HCT116 (cell line): ENCODE measurements at places on chromosomes 12 and 14. TPM values are rescaled to one million over a fixed set of nuclear protein-coding genes. Genes with fewer than 3 reads are reported as not detected.

KRT85 gene
- not detected for total RNA-seq

- DNase-seq, result no peak
Measured at GRCh38 chr14:58829594-58829993, 191.8 kb downstream of the DACT1 start.

ITGA7 gene
- total RNA-seq, result 17.8 TPM

DNA sequence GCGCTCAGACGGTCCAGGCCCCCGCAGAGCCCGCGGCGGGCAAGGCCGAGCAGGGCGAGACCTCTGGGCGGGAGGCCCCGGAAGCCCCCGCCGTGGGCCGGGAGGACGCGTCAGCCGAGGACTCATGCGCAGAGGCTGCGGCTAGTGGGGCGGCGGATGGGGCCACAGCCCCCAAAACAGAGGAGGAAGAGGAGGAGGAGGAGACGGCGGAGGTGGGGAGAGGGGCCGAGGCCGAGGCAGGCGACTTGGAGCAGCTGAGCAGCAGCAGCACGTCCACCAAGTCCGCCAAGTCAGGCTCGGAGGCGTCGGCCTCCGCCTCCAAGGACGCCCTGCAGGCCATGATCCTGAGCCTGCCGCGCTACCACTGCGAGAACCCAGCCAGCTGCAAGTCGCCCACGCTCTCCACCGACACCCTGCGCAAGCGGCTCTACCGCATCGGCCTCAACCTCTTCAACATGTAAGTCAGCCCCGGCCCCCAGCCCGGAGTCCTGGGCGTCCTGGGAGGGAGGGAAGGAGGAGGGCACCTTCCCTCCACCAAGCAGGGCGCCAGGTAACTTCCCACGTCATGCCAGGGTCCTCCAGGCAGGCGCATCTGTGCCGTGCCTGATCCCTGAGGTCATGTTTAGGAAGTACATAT is 72.4 kb downstream of the IQSEC3 start:
- DNase-seq, result no peak

- DNase-seq, result no peak
Measured at GRCh38 chr14:75042035-75042434, 9.2 kb downstream of the MLH3 start.

- DNase-seq, result no peak
Measured at GRCh38 chr14:101349108-101349507, 212.2 kb upstream of the DIO3 start.

DNA sequence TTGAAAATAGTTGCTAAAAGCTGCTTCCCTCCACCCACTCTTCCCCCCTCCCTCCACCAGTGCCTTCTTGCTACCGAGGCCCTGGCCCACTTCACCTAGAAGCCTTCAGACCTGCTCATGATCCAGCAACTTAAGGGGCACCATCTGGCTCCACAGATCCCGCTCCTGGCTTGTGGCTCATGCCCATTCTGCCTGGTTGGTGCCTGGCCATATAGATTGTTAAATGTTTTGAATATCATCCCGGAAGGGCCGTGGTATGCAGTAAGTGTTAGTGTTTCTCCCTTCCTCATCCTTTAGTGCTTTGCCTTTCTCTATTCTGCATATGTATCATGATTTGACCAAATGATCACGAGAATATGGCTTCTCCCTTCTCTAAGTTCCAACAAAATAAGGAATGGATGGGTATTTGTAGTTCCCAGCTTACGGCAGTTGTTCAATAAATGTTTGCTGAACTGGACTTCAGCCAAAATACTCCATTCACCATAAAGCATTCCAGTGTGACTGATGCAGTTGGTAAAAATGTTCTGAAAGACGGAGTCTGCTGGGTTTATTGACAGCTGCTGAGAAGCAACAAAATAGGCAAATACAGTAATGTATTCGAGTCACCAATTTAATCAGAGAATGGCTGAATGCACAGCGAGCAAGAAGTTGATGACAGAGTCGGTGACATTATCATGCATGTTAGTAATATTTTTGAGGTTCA is 30.7 kb downstream of the GRIP1 start:
- DNase-seq, result no peak

- no peak for DNase-seq
Measured at GRCh38 chr12:6095269-6095668, 29.2 kb downstream of the VWF start.

ISCU gene
- 89.6 TPM for total RNA-seq

TMEM63C gene
- 5.7 TPM for total RNA-seq

GRCh38 chr12:52280796-52281560 is 6.5 kb downstream of the KRT86 start:
- DNase-seq, result peak; percentile 90

DNA sequence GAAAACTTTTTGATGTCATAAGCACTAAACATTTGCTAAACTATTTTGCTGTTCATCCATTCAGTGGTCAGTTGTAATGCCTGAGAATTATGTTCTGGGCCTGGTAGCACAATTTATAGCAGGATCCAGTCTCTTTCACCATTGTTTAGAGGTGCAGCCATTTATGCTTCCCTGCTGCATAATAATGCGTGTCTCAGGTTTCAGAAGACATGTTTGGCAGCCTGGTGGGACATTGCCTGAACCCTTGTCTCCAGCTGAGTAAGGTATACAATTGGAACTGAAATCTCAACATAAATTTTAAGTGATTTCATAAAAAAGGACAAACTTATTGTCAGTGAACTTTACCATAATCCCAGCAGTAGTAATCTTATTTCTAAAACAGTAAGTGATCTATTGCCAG is 94.8 kb downstream of the POLR3B start:
- DNase-seq, result no peak
